ENCODE measurements at places on chromosomes 11 and 22.

DNA sequence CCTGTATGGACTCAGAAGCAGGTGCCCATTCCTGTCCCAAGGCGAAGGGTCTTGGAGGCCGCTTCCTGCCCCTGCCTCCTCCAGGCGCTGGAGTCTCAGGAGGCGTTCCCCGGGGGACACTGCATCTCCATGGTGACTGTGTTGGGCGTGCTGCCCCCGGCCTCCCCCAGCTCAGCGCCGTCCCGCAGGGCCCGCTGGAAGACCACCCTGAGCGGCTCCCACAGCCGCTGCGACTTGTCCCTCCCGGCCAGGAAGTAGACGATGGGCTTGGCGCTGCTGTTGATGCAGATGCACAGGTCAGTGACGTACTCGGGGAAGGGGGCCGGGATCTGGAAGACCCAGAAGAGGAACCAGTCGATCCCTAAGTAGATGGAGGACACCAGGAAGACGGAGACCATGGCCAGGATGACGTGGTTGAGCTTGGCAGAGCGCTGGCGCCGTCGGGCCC, 7.8 kb downstream of the MRGPRF start:
- H3K36me3 ChIP-seq = no peaks in the 10 kb centered on the region
- DNase-seq = no peak
- peaks cover 45% of the 10 kb centered on the region for H3K27me3 ChIP-seq
- no peak overlapping the region for H3K4me3 ChIP-seq
- H3K4me1 ChIP-seq = no peaks in the 10 kb centered on the region

GRCh38 chr11:87832211-87832610, 343.0 kb downstream of the RAB38 start:
- no peak overlapping the region for H3K27ac ChIP-seq
- DNase-seq = no peak
- no peaks in the 10 kb centered on the region for H3K4me1 ChIP-seq
- no peak overlapping the region for H3K4me3 ChIP-seq
- H3K36me3 ChIP-seq = no peaks in the 10 kb centered on the region

DNA sequence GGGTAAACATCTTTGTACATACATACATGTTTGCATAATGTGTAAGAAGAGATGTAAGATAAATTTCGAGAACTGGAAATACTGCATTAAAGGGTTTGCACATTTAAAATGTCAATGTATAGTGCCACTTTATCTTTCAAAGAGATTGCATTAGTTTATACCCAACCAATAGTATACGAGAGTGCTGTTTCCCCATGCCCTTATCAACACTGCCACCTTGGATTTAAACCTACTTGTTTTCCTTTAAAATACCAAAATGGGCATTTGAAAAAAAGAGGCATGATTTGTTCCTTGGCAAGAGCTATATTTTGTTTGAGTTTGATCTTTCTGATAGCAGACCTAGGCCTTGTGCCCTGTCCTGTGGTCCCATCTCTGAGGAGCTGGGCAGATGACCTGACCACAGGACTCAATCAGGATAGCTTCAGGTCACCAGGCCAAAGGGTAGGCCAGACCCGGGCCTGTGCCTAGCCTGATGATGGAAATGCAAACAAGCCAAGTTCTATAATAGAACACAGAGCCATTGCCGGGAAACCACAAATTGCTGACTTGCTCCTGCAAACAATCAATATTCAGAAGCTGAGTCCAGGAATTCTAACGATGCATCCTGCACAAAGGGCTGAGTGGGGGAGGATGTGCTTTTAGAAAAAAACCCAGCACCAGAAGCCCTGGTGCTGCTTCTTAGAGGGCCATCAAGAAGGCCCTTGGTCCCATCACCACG, 16.9 kb upstream of the ALG8 start:
- DNase-seq = peak; percentile 45
- H3K27ac ChIP-seq = no peak overlapping the region
- no peaks in the 10 kb centered on the region for H3K27me3 ChIP-seq
- no peaks in the 10 kb centered on the region for H3K36me3 ChIP-seq
- H3K4me1 ChIP-seq = peaks cover 7% of the 10 kb centered on the region
- H3K4me3 ChIP-seq = no peak overlapping the region

- H3K4me1 ChIP-seq = no peaks in the 10 kb centered on the region
- DNase-seq = no peak
- H3K27ac ChIP-seq = no peak overlapping the region
- no peak overlapping the region for H3K4me3 ChIP-seq
- no peaks in the 10 kb centered on the region for H3K36me3 ChIP-seq
Measured at GRCh38 chr11:64138398-64138797, 27.5 kb downstream of the MACROD1 start.

- no peaks in the 10 kb centered on the region for H3K4me1 ChIP-seq
- DNase-seq = no peak
- no peak overlapping the region for H3K4me3 ChIP-seq
- H3K36me3 ChIP-seq = peaks cover 92% of the 10 kb centered on the region
- H3K27ac ChIP-seq = no peak overlapping the region
Measured at GRCh38 chr11:10800292-10800691, 8.4 kb downstream of the EIF4G2 start.

DNA sequence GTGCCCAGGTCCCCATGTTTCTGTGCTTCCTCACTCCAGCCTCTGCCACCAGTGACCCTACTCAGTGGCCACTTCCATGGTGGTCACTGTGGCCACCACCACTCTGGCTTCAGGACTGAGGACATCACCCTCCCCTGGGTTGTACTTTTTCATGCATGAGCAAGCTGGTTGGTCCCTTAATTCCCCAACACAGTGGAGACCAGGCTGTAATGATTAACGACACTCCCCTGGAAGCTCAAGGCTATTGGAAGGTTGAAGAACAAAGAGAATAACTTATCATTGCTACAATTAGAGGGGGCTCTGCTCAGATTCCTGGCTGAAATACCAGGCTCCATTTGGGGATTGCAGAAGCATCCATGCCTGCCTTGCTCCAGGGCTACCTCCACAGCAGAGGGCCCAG, 10.5 kb downstream of the PLAAT4 start:
- no peak overlapping the region for H3K4me3 ChIP-seq
- no peak for DNase-seq
- no peak overlapping the region for H3K27ac ChIP-seq
- no peaks in the 10 kb centered on the region for H3K4me1 ChIP-seq
- H3K36me3 ChIP-seq = peaks cover 14% of the 10 kb centered on the region

- no peaks in the 10 kb centered on the region for H3K27me3 ChIP-seq
- no peaks in the 10 kb centered on the region for H3K4me1 ChIP-seq
- no peak for DNase-seq
- no peak overlapping the region for H3K4me3 ChIP-seq
- H3K27ac ChIP-seq = no peak overlapping the region
Measured at GRCh38 chr11:107508858-107509244, 51.2 kb upstream of the CWF19L2 start.

GRCh38 chr11:125157953-125158680, 6.4 kb upstream of the PKNOX2 start:
- H3K36me3 ChIP-seq = no peaks in the 10 kb centered on the region
- H3K4me3 ChIP-seq = no peak overlapping the region
- no peak for DNase-seq
- H3K27me3 ChIP-seq = peaks cover 41% of the 10 kb centered on the region
- H3K4me1 ChIP-seq = no peaks in the 10 kb centered on the region
- no peak overlapping the region for H3K27ac ChIP-seq
